ENCODE measurements at places on chromosomes 4 and X.

DNA sequence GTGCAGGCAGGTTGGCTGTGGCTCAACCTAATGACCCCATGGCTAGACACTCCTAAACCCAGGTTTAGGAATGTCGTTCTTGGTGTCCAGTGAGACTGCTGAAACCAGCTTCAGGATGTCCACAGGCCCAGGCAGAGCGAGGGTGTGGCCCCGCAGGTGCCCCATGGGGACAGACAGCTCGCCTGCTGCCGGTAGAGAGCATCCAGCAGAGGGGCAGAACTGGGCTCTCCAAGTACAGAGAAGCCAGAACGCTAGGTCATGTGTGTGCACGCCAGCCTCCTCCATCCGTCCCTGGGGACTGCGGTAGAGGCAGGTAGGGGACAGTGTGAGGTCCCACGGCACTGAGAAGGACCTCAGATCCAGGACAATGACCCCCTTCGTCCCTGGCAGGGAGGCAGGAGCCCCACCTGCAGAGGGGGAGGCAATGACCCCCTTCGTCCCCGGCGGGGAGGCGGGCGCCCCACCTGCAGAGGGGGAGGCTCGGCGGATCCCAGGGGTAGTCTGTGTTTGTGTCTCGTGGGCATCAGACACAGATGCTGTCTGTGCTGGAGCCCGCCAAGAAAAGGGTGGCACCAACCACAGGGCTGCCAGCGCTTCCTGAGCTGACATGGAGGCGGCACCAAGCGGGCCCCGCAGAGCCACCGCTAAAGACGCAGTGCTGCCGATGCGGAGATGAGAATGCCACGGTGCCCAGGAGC lies 118.4 kb downstream of the FAM53A start:
- no peak for DNase-seq

DNA sequence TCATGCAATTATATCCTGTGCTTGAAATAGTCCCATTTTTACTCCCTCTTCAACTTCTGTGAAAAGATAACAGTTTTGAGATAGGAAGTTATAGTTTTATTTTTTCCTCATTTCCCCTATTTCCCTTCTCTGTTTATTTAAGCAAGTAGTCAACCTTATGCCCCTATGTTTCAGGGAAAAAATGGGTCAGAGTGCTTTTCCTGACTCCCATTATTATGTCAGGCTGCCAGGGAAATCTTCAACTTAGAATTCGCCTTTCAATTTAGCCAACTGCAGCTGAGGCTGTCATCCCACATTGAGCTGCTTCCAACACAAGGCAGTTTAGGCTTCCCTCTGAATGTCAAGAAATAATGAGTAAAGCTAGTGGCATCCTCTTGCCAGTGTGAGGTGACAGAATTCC lies 42.3 kb downstream of the NXT2 start:
- DNase-seq = no peak

- DNase-seq = no peak
Observed at GRCh38 chr4:109879081-109879480, 31.2 kb downstream of the LRIT3 start.

- DNase-seq = no peak
Observed at GRCh38 chrX:153635788-153636668, 11.0 kb upstream of the DUSP9 start.

DNA sequence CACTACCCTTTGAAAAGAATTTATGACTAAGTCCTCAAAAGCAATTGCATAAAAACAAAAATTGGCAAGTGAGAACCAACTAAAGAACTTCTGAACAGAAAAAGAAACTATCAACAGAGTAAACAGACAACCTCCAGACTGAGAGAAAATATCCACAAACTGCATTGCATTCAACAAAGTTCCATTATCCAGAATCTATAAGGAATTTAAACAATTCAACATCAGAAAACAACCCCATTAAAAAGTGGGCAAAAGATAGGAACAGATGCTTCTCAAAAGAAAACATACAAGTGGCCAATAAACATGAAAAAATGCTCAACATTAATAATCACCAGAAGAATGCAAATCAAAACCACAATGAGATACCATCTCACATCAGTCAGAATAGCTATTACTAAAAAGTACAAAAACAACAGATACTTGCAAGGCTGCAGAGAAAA lies 130.2 kb downstream of the GASK1B start:
- DNase-seq = no peak

- no peak for DNase-seq
Observed at GRCh38 chrX:14920196-14920595, 47.0 kb downstream of the MOSPD2 start.

GRCh38 chrX:102745857-102746584 lies 25.5 kb downstream of the GPRASP3 start:
- no peak for DNase-seq

- no peak for DNase-seq
Observed at GRCh38 chr4:5203309-5203992, 152.2 kb downstream of the STK32B start.

GRCh38 chr4:88098993-88099752 lies 59.3 kb downstream of the ABCG2 start:
- DNase-seq = no peak

DNA sequence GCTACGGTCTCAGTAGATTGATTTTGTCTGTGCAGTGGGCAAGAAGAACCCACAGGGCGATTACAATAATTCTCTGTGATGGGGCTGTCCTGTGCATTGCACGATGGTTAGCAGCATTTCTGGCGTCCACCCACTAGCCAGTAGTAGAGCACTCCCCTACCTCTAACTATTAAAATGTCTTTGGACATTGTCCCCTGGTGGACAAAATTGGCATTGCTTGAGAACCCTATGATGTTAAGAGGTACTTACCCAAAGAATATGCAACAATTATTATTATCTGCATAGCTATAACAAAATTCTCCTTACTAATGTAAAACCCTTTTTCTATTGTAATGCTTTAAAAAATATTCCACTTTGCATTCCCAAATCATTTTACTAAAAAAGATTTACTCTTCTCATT lies 109.5 kb upstream of the VCX3A start:
- no peak for DNase-seq

- DNase-seq = no peak
Observed at GRCh38 chrX:29138003-29138402, 550.8 kb downstream of the IL1RAPL1 start.

DNA sequence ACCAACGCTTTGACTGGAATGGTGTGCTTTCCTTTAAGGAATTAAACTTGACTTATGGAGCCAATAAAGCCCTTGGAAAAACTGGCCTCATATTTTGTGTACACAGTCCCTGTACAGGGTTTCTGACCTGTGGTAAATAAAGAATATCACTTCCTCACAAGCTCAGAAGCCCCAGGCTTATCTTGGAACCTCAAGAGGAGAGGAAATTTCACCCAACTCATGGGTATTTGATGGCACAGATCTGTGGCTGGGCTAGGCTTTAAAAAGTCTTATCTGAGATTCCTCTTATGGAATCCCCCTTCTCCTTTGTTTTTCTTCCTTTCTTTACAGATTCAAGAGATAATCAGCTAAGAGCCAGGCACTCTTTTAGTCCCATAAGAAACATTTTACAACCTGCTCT lies 89.3 kb upstream of the USP38 start:
- DNase-seq = no peak

DNA sequence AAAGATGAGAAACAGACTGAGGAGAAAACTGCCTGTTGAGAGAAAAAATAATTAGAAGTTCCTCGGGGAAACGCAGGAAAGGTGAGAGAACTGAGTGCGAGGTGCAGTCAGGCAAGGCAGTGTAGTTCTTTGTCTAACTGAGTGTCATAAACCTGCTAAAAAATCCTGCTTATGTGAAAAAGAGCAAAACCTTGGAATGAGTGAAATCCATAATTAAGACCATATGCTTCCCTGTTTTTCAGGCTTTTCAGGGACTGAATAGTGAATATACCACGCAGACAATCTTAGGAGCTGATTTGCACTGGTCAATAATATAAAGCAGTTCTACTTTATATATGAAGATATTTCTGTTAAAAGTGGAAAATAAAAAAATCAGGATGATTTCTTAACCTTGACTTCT lies 104.9 kb downstream of the RASGEF1B start:
- no peak for DNase-seq

- no peak for DNase-seq
Observed at GRCh38 chr4:11468901-11469300, 40.2 kb upstream of the HS3ST1 start.

DNA sequence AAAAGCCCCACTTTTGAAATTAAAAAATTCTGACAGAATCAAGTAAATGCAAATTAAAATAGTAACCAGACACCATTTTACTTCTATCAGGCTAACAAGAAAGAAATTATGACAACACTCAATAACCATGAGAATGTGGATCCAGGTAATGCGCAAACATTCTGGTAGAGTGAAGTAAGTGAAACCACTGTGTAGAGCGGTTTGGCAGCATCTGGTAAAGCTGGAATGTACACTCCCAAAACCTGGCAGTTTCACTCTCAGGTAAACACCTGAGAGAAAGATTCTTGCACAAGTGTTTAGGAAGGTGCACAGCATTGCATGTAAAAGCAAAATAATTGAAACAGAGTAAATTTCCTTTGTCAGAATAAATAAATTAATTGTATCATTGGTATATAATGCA lies 81.8 kb downstream of the TRIML1 start:
- DNase-seq = no peak

DNA sequence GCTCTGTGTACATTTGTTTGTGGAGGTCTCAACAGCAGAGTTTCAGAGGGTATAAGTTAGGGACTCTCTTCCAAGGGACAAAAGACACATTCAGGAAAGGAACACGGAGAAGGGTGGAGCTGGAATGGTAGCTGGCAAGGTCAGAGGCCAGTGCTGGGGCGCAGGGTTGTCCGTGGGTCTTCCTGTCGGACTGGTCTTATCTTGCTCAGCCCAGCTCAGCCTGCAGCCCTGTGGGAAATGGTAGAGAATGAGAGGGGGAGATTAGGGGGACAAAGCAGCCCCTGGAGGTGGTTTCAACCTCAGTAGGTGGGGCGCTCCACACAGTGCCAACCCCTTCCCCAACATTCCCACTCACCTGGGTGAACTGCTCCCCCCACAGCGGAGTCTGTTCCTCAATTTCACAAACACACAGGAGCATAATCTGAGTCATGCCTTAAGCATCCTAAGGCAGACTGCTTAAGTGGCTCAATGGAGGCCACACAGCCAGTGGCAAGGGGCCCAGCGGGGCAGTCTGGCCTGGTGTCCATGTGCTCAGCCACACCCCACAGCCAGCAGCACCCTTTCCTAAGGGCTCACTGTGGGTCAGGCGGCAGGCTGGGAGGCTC lies 6.9 kb upstream of the HDAC6 start:
- DNase-seq = no peak

DNA sequence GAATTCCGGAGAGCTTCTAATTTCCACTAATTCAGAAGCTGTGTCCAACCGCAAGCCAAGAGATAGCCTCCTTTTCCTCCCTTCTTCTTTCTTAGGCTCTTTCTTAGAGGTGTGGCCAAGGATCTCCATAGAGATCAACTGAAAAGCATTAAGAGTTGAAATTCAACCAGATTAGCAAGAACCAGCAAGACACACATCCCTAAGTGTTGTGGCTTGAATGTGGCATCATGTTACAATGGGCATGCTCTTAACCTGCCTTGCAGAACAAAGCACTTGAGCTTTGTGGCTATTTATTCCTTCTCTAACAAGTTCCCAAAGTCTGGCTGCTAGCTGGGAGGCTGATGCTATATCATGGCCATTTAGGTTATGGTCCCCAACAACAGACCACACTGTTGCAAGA lies 10.4 kb downstream of the ANOS1 start:
- no peak for DNase-seq

- no peak for DNase-seq
Observed at GRCh38 chr4:65791111-65791811, 121.0 kb upstream of the EPHA5 start.

GRCh38 chr4:168769416-168769815 lies 240.6 kb downstream of the CBR4 start:
- no peak for DNase-seq

GRCh38 chr4:23686169-23686897 lies 203.5 kb downstream of the PPARGC1A start:
- DNase-seq = no peak

Data from activated CD8-positive, alpha-beta memory T cell treated with anti-CD3 and anti-CD28 coated beads for 4 hours (primary cell).